Neural cell (in vitro differentiated cells): ENCODE measurements at places on chromosomes 12 and 14. TPM values are rescaled to one million over a fixed set of nuclear protein-coding genes. Genes with fewer than 3 reads are reported as not detected.

Gene SLC22A17
- polyA plus RNA-seq: 182 and 201 TPM in 2 replicates

Gene IL26
- polyA plus RNA-seq: not detected in 2 replicates

Gene ALG10
- polyA plus RNA-seq: 9.1 and 12.8 TPM in 2 replicates

Gene KCNC2
- 6.7 and 7.4 TPM in 2 replicates for polyA plus RNA-seq

Gene CMKLR1
- 0.06 TPM in 1 of 2 replicates, not detected in the other for polyA plus RNA-seq

Gene OLR1
- polyA plus RNA-seq: not detected in 2 replicates

Gene CABP1
- 0.44 and 0.71 TPM in 2 replicates for polyA plus RNA-seq

Gene RFC5
- 36.5 and 39.4 TPM in 2 replicates for polyA plus RNA-seq
